ENCODE measurements at places on chromosomes 5 and 9. TPM values are rescaled to one million over a fixed set of nuclear protein-coding genes. Genes with fewer than 3 reads are reported as not detected.
A peak's percentile ranks its signal among the peaks of the same experiment; 100 is the strongest.

The ROR2 gene
- total RNA-seq = 0.10 TPM

The BTNL3 gene
- total RNA-seq = not detected

- DNase-seq = peak; percentile 90
These were observed at the start of gene SNX30 for GRCh38 chr9:112750016-112750763. Gene SNX30 (plus strand): TSS chr9:112750760. CDS start chr9:112751002, 242 bp downstream.

- no peak for DNase-seq
These were observed 18.4 kb downstream of the TENT4A start for GRCh38 chr5:6731465-6732237.

The ZNF366 gene
- total RNA-seq = not detected

DNA sequence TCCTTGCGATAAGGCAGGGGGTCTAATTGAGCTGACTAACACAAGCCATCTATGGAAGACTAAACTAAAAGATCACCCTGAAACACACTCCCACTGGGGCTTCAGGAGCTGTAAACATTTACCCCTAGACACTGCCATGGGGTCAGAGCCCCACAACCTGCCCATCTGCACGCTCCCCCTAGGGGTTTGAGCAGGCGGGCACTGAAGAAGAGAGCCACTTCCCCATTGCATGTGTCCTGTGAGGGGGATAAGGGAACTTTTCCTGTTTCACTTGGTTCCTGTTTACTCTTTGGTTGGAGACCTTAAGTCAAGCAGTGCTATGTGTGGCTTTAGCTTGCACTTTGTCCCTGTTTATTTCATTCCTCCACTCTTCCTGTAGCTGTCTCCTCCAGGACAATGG, 1929.5 kb upstream of the CDH9 start:
- no peak for DNase-seq

DNA sequence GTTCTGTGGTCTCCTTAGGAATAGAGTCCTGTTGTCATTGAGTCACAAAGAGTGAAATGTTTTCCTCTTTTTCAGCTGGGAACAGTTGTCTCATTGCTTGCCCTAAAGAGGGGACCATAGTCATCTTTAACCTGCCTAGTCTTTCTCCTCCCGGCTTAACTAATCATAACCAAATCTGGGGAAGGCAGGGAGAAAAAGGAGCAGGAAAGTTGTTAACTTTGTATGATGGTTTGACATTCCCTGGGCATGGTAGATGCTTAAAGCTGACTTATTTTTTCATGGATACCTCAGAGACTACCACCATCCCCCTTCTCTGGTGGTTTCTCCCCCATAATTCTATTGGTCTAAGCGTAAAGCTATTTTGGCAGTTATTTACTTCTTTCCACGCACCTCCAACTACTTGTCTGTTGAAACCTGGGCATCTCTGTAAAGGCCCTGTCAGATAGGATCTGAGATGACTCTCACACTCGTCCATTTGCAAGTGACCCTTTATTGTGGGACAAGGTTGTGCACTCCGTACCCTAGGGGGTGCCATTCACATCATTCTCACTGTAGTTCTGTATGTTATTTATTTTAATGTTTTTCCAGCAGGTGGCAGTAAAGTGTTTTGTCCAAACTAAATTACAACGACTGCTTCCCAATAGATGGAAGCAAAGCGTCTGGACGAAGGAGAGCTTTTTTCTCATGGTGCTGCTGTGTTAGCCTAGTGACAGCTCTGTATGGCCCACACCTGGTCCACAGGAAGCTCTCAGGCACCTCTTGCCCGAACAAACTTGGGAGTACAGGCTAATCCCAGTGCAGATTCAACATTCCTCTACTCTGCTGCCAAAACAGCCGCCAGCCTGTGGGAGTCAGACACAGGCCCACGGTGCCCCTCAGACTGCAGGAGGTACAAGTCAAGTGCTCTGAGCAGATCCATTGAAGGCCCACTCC, 3.0 kb upstream of the FAM13B start:
- peak; percentile 96 for DNase-seq

All from MCF 10A (cell line).